Endothelial cell of coronary artery (primary cell): ENCODE measurements at places on chromosomes 4 and X. TPM values are rescaled to one million over a fixed set of nuclear protein-coding genes. Genes with fewer than 3 reads are reported as not detected.

ATP6AP2 gene
- total RNA-seq, result 83.4 and 122 TPM in 2 replicates

PAK3 gene
- total RNA-seq, result 0.72 and 0.94 TPM in 2 replicates

SMC1A gene
- total RNA-seq, result 14.4 and 17.3 TPM in 2 replicates

MFSD8 gene
- 12.1 and 13.8 TPM in 2 replicates for total RNA-seq

ARHGAP24 gene
- total RNA-seq, result 80.2 and 124 TPM in 2 replicates

C4orf51 gene
- total RNA-seq, result not detected in 2 replicates

LDB2 gene
- 128 and 441 TPM in 2 replicates for total RNA-seq

VCX gene
- not detected in 2 replicates for total RNA-seq
